ENCODE measurements at places on chromosomes 13 and 19.

GRCh38 chr13:76398425-76398824 is 487.8 kb downstream of the KCTD12 start:
- no peak for DNase-seq

DNA sequence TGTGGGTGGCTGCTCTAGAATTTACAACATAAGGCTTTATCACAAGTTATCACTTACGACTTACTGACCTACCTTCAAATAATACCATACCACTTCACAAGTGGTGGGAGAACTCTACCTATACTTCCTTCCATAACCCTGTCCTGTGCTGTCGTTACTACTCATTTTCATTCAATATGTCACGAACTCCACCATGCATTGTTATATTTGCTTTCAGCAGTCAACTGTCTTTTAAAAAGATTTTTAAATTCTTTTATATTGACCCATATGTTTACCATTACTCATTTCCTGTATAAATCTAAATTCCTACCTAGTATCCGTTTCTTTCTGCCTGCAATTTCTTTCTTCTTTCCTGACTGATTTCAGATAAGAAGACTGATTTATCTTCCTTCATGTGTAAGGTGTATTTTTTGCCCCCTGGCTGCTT is 200.0 kb downstream of the KLF12 start:
- no peak for DNase-seq

GRCh38 chr13:98686270-98686669 is 66.2 kb downstream of the SLC15A1 start:
- DNase-seq, result no peak

- no peak for DNase-seq
These were observed 185.4 kb downstream of the KDM4B start for GRCh38 chr19:5154129-5154798.

DNA sequence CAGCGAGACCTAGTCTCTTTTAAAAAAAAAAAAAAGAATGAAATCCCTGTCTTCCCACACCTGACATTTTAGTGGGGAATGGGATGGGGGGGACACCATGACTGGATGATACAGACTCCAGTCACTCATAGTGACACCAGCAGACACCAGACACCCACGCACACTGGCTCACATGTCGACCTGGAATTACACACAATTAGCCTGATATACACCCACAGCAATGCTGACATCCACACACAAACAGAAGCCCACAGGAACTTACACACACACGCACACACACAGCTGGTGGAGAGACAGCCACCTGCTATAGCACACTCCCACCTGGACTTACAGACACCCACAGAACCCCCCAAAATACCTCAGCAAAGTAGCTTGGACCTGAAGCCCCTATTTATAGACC is 8.3 kb upstream of the NANOS3 start:
- no peak for DNase-seq

- DNase-seq, result no peak
These were observed 14.0 kb downstream of the ELF1 start for GRCh38 chr13:41004875-41005693.

DNA sequence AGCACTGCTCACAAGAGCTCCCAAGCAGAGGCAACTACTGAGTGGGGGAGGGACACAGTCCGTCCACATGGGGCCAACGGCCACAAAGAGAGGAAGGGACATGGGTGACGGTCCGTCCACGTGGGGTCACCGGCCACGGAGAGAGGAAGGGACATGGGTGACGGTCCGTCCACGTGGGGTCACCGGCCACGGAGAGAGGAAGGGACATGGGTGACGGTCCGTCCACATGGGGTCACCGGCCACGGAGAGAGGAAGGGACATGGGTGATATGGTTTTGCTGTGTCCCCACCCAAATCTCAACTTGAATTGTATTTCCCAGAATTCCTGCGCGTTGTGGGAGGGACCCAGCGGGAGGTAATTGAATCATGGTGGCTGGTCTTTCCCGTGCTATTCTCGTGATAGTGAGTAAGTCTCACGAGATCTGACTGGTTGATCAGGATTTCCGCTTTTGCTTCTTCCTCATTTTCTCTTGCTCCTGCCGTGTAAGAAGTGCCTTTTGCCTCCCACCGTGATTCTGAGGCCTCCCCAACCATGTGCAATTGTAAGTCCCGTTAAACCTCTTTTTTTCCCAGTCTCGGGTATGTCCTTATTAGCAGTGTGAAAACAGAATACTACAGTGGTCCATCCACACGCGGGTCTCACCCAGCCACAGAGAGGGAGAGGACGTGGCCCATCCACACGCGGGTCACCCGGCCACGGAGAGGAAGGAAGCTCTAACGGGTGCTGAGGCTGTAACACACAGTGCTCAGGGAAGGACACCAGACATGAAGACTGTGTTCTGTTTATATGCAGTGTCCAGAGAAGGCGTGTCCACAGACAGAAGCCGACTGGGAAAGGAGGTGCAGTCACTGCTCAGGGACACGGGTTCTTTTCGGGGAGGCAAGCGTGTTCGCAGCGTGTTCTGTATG is 48.5 kb downstream of the GAS6 start:
- no peak for DNase-seq

GRCh38 chr19:13808856-13809255 is 13.6 kb downstream of the ZSWIM4 start:
- no peak for DNase-seq

DNA sequence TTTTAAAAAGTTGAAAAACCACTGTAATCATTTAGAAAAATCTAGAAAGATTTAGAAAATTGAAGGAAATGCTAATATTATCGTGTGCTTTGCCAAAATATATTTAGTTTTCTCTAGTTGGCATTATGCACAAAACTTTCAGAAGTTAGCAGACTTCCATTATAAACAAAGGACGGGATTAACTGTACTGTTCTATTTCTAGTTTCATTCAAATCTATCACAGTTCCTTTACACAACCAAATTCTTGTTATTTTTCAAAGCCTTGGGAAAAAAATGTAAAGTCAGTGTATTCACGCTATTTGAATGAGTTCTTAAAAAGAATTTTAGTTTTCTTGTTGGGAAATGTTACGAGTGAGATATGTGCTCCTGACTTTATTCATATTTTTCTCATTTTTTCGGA is 277.8 kb downstream of the LMO7 start:
- no peak for DNase-seq

DNA sequence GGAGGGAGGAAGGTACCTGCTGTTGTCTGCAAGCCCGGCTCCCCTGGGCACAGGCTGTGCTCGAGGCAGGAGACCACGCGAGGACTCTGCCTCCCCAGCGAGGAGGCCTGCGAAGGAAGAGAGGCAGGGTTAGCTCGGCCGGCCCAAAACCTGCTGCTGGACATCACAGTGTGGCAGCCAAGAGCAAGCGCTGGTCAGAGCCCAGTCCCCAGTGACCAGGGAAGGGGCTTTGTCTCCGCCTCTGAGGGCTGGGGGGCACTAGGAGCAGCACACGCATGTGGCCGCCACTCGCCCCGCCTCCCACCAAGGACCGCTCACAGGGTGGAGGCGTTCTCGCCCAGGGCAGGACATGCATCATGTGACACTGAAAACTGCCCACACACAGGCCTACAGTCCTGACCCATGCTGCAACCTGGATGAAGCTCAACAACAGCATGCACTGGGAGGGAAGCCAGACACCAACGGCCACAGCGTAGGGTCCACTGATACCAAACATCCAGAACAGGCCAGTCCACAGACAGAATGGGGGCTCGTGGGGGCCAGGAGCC is 8.5 kb downstream of the MIER2 start:
- DNase-seq, result no peak

DNA sequence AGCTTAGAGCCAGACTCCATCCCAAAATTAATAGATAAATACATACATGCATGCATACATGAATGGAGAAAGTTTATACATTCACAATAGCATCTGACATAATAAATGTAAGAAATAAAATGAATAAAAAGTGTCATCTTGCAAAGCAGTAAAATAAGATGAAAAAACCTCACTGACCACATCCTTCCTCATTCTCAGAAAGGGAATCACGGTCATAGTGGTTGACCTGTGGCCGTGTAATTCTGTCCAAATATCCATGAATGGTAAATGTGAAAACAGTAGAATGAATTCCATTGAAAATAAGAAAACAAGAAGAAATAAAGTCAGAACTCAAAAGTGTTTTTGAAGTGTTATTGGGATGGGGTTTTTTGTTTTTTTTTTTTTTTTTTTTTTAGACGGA is 9.8 kb upstream of the CDC42EP5 start:
- no peak for DNase-seq

DNA sequence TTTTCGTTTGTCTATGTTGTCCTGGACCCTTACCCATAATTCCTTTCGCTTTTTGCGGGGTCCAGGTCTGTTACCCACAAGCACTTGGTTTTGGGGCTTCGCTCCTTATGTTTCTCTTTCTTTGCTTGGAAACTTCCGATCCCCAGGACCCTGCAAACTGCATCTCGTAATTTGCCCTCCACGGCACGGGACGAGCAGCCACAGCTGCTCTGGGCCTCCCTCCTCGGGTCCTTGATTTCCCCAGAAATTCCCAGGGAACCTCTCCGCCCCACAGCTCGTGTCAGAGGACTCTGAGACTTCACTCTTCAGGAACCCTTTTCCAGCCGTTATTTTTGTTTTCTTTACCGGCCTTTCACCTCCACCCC is 599 bp downstream of the SNRNP70 start:
- DNase-seq, result no peak

- DNase-seq, result no peak
These were observed 6.6 kb upstream of the FLT3 start for GRCh38 chr13:28106976-28107375.

DNA sequence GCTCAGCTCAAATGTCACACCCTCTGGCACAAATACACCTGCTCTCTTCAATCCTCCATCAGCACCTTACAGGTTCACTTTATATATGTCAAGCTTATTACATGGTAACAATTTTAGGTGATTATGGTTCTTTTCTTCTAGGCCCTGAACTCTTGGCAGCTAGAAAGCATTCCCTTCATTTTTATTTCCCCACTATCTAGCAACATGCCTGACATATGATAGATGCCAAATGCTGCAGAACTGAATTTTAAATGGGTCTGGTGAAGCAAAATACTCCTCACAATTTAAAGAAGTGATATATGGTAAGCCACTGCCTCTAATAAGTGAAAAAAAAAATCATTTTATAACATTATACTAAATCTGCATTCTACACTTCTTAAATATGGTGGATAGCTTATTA is 95.2 kb downstream of the USP12 start:
- no peak for DNase-seq

DNA sequence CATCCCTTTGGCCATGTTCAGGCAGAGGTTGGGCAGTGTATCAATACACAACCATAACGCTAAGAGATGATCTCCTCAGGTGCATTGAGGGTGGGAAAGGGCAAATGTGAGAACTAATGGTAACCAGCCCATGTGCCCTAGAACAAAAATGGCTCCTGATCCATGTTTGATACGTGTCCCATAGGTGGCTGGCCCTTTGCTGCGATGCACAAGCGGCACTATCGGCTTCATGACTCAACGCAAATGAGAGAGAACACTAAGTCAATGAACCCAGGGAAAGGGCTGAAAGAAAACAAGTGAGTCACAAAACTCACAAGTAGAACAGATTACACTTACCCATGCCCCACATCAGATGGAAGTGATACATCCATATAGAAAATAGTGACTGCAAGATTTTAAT is 201.7 kb downstream of the ABCC4 start:
- no peak for DNase-seq

GRCh38 chr19:16463991-16464575 is 7.7 kb downstream of the EPS15L1 start:
- DNase-seq, result no peak

GRCh38 chr13:33191425-33192210 is 93.9 kb downstream of the STARD13 start:
- no peak for DNase-seq

- no peak for DNase-seq
These were observed 3.4 kb upstream of the WIZ start for GRCh38 chr19:15453091-15453578.

GRCh38 chr19:55208880-55209692 is at the start of gene PTPRH:
TSS of gene PTPRH (minus strand) at chr19:55209501. CDS start at chr19:55209433, 68 bp downstream.
- DNase-seq, result no peak

GRCh38 chr19:38245826-38246498 is 10.2 kb downstream of the PPP1R14A start:
- DNase-seq, result no peak

DNA sequence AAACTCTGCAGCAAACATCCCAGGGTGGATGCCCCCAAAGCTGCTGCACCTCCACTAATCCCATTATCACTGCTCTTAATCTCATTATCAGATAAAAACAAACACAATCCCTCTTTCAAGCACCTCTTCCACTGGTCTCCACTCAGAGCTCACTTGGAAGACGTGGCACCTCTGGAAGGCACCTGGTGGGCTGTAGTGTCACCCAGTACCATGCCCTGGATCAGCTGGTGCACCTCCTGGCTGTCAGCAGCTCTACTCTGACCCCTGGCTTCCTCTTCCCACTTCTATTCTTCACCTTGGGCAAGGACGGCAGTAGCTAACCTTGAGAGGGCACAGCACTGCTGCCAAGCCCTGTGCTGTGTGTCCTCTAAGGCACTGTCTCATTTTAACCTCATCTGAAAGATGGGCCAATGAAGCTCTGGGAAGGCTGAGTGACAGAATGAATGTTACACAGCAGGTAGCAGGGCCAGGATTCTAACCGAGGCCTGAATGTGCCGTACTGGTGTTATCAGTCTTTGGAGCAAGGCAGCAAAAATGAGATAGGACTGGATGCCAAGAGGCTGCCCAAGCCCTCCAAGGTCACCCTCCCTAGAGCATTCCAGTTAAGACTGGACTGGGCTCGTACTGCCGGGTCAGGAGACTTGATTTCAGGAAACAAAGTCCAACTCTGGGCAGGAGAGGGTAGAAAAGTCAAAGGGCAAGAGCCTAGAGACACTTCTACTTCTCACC is 7.4 kb downstream of the BRD4 start:
- DNase-seq, result no peak

DNA sequence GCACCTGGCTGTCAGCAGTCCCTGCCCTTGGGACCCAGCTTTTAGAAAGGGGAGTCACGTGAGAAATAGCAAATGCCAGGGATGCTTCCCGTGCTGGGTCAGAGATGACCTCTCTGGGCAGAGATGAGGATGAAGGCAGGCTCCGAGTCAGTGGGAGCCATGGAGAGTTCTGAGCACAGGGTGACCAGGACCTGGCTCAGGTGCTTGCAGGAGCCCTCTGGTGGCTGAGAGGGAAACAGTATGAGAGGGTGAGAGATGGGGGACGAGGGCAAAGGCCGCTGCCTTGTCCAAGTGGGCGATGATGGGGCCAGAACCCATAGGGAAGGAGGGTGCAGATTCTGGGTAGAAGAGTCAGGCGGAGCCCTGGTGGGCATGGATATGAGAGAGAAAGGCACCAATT is 15.8 kb downstream of the TMED1 start:
- DNase-seq, result no peak

- peak; percentile 11 for DNase-seq
These were observed 154.2 kb upstream of the MAB21L1 start for GRCh38 chr13:35630551-35631275.

- no peak for DNase-seq
These were observed 808 bp downstream of the DNMT1 start for GRCh38 chr19:10193790-10194499.
